Activated CD4-positive, alpha-beta T cell treated with anti-CD3 and anti-CD28 coated beads, Interleukin-2, amount 50 U/mL, for 16 hours (primary cell): ENCODE measurements at places on chromosomes 4 and X.

DNA sequence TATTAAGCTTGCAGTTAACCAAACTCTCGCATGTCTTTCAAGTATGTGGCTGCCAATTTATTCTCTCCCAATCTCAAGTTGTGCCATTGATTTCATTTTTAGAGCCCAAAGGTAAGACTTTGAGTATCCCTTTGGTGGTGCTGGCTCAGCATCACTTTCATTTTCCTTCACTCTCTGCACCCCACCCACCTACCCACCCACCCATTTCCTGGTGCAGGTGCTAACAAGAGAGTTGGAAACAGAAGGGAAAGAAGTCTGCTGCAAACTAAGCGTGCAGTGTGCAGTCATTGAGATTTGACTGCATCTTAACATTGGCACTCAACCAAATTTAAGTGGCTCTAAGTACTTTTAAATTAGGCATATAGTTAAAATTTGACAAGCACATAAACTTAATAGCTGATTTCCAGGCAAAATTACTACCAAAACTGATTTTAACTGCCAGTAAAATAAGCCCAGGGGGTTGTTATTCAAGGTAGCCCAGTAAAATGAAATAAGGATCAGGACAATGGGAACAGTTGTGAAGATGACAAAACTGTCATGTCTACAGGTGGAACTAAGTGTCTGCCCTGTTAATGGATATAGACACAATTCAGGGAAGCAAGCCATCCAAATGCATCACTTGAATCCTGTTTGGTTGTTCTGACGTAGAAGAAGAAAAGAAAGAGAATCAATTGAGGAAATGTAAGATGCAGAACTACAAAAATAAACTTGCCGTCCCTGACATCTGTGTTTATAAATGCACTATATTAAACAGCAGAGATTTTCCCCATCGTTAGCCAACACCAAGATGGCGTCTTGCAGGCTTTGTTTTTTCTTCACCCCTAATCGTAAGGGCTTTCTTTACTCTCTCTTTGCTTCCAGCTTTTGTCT, 184.2 kb downstream of the KDR start:
- DNase-seq = no peak

GRCh38 chr4:15982842-15983524, 20.0 kb upstream of the FGFBP2 start:
- DNase-seq = no peak

DNA sequence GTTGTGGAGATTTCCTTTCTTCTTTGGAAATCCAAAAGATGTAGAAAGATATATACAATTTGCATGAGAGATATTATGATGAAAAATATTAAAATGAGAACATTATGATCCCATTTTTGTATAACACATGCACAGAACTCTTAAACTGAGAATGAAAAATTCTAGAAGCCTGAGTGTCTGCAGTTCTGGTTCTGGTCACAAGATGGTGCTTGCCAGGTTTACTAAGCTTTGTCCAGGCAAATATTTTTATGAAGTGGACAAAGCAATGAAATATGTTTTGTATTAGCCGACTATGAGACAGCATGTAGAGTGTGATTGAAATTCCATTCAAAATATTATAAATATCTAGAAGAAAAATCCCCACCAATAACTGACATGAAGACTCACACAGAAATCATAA, 2.2 kb downstream of the PWWP3B start:
- DNase-seq = no peak

DNA sequence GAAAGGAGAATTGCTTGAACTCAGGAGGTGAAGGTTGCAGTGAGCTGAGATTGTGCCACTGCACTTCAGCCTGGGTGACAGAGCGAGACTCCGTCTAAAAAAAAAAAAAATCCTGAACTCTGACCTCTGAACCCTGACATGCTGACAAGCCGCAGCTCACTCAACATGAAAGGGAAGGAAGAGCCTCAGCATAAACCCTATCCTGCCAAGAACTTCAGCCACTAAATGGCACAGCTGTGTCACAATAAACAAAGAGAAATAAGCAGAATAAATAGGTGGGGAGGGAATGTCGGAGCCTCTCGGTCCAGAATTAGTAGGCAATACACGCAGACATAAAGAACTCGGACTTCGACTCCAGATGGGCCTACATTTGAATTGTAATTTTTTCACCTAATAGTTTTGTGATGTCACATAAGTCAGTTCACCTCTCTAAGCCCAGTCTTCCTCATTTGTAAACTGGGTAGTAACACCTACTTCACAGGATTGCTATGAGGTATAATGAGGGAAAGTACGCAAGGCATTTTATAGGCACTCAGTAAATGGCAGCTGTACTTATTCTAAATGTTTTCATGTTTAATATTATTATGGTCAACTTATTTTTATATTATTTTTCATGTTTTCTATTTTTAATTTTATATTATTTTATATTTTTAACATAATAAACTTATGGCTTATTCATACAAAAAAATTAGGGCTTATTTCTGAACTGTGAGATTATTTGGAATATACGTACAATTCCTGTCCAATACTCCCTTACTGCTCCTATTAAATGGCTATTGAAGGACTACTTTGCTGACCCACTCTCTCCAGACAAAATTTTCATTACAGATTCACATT, 243.4 kb downstream of the SCFD2 start:
- no peak for DNase-seq

- DNase-seq = no peak
Measured at GRCh38 chrX:37509349-37509748, 62.1 kb upstream of the LANCL3 start.
